Spleen (tissue), 13 donors: ENCODE measurements at places on chromosomes 4 and X. TPM values are rescaled to one million over a fixed set of nuclear protein-coding genes. Genes with fewer than 3 reads are reported as not detected.

DNA sequence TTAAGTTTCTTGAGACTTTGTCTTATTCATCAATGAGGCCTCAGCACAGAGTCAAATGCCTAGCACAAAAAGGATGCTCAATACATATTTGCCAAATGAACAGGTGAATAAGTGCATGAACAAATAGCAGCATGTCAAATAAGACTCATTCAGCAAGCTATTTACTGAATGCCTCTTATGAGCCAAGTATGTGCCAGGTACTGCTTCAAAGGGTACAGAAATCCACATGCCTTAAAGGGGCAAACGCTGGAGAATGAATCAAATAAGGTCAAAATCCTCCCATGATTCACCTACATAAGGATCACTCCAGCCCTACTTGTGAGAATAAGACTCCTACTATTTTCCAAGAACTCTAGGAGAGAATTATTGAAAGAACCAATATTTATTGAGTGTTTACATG is 260.2 kb upstream of the CPEB2 start:
- DNase-seq = no peak

- no peak for DNase-seq
Observed at GRCh38 chrX:133654811-133655210, 239.5 kb upstream of the GPC4 start.

DNA sequence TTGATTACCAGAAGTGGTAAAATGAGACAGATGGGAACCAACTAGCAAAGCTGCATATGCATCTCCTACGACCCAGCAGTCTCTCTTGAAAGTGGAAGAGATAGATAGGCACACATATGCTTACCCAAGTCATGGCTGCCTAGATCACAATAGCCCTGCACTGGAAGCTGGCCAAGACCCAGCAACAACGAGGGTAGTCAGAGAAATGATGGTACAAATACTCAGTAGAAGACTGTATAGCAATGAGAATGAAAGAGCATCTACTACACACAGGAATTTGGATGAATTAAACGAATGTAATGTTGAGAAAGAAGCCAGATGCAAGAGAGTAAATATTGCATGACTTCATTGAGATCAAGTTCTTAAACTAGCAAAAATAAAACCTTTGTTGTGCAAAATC is 100.3 kb upstream of the FAT1 start:
- no peak for DNase-seq

- no peak for DNase-seq
Observed at GRCh38 chr4:180557348-180557747, 1685.9 kb upstream of the TENM3 start.

- DNase-seq = no peak
Observed at GRCh38 chrX:43141885-43142284, 363.9 kb upstream of the PPP1R2C start.

- DNase-seq = no peak
Observed at GRCh38 chr4:166169111-166169510, 296.1 kb downstream of the TLL1 start.

DNA sequence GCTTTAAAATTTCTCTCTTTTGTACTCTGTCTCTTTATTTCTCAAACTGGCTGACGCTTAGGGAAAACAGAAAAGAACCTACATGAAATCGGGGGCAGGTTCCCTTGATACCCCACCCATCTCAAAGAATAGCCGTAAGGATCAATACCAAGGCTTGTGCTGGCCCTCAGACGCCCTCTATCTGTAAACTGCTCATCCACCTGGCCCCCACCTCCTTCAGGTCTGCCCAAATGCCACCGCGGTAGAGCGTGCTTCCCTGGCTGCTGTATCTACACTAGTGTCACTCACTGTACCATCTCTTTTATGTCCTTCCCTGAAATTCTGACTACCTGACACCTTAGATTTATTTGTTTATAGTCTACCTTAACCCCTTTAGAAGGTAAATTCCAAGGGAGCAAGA is 62.8 kb downstream of the SMIM20 start:
- DNase-seq = no peak

- no peak for DNase-seq
Observed at GRCh38 chr4:52833941-52834525, 28.1 kb upstream of the RASL11B start.

- DNase-seq = no peak
Observed at GRCh38 chrX:85223359-85223758, 20.2 kb downstream of the SATL1 start.

- DNase-seq = no peak
Observed at GRCh38 chr4:184907216-184907615, 81.4 kb upstream of the ACSL1 start.

DNA sequence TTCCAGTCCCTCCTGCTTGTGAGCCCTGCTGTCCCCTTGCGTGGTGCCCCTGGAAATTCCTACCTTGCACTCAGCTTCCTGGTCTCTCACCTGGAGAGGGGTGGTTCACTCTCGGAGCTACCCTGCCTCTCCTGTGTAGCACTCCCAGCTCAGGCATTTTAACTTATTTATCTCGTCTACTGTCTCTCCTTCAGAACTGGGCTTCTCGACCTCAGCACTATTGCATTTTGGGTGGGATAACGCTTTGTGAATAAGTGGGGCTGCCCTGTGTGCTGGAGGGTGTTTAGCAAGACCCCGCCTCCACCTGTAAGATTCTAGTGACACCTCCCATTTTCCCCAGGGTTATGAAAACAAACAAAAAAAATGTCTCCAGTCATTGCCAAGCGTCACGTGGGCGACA is 56.0 kb upstream of the SORCS2 start:
- no peak for DNase-seq

GRCh38 chr4:156929386-156930105 is 42.1 kb downstream of the PDGFC start:
- no peak for DNase-seq

DNA sequence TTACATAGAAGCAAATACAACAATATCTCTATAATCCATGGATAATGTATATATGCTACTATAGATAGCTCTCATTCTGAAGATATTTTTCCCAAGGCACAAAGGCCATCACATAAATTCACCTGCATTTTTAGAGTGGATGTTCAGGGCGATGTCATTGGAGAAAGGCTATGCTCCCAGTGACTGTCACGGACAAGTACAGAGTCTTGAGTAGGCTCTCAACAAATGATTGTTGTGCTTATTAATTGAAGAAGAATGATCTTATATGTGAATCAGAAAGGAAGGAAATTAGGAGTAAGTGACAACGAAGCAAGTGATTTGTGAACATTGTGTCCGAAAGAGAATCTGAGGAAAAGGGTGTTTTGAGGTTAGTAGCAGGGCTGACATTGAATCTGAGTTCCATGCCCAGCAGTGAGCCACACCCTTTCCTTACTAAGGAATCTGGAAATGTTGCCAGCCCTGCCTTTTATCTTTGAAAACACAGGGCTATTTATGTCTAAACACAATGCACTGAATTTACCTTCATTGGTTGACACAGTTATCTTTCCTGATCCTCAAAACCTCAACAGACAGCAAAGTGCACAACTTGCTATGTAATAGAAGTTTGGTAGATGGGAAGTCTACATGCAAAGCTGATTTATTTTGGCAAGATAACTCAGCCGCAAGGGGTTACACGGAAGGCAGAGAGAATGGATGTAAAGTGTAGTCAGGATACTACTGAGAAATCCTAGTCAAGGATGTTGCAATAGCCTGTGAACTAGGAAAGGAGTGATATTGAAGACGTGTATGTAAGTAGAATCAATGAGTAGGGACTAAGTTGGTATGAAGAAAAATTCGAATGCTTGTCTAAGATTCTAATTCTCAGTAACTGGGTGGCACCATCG is 50.4 kb downstream of the SORBS2 start:
- no peak for DNase-seq

GRCh38 chrX:12700745-12701144 is 90.5 kb upstream of the PRPS2 start:
- DNase-seq = no peak

DNA sequence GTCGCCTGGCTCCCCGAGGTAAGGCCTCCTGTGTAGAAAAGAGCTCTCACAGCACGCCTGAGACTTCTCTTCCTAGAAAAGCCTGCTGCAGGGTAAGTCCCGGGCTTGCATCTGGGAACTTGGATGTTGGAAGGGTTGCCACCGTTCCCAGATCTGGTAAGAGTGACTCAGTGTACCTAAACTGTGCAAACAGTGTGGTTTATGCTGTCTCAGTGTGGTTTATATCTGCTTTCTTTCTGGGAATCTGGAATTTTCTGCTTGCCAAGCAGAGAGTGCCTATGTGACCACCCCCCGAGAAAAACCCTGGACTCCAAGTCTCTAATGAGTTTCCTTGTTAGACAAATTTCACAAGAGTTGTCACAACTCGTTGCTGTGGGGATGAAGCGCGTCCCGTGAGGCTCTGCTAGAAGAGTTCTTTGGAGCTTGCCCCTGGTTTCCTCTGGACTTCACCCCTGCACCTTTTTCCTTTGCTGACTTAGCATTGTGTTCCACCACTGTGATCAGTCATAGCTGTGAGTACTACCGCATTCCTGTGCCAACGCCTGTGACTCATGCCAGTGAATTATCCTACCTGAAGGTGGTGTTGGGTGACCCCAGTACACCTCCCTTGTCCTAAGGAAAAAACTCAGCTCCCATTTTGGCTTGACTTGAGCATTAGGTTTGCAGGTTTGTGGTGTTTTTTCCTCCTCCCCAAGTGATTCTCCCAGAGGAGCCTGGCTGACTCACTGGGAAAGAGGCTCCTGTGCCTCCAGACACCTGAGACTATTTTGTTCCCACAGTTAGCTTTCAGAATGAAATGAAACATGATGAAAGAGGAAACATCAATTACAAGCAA is 14.5 kb downstream of the SLC2A9 start:
- no peak for DNase-seq

DNA sequence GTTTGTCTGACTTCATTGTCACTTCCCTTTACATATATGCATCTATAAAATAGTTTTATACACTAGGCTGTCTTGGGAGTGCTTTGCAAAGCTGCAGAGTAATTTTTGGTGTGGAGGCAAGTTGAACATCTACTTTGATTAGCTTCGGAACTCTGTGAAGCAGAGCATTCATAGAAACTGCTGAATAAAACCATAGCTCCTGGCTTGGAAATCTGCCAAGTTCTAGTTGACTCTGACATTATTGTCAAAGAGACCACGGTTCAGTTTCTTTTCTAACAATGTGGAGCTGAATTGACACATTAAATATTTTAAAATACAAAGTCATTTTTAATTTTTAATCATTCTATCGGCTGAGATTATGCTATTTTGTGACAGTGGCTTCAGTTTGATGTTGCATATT is 335.0 kb downstream of the BMPR1B start:
- no peak for DNase-seq

GRCh38 chr4:124641715-124642381 is 70.7 kb downstream of the ANKRD50 start:
- no peak for DNase-seq

DNA sequence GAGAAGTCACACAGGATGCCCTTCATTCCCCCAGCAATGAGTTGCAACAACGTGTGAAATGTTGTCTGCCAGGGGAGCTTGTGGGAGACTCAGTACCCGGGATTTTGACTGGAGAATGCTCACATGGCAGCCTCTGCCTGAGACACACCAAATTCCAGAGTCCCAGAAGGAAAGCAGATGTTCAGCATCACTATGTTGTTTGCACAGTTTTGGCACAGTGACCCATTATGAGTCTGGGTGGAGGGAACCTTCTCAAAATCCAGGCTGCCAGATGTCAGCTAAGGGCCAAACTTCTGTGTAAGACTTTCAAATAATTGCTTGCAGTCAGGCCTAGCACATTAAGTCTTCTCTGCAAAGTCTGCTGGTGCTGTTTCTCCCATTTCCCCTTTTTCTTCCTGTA is 1029.7 kb upstream of the TENM3 start:
- no peak for DNase-seq

- no peak for DNase-seq
Observed at GRCh38 chr4:33088713-33089112, 2368.5 kb downstream of the PCDH7 start.

DNA sequence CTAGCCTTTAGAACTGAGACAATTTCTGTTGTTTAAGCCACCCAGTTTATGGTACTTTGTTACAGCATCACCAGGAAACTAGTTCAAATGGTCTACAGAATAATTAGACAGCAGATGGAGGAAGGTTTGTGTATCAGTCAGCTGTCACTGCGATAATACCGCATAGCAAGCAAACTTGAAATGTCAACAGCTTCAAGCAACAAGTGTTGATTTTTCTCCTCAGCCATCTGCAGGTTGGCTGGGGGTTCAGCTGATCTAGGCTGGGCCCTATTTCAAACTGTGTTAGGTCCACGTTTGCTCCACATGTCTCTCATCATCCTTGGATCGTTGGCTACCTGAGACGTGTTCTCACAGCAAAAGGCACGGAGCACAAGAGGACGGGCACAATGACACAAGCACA is 19.2 kb upstream of the PHEX start:
- no peak for DNase-seq

GRCh38 chr4:159077702-159078495 is 25.0 kb upstream of the RAPGEF2 start:
- no peak for DNase-seq

GRCh38 chrX:18677161-18677869 is 5.4 kb upstream of the RS1 start:
- no peak for DNase-seq

GRCh38 chr4:119314356-119314755 is 7.6 kb downstream of the FABP2 start:
- no peak for DNase-seq

- DNase-seq = no peak
Observed at GRCh38 chrX:71650333-71650969, 16.9 kb upstream of the LOC101059915 start.

- no peak for DNase-seq
Observed at GRCh38 chr4:168734703-168735678, 238.1 kb downstream of the PALLD start.

DNA sequence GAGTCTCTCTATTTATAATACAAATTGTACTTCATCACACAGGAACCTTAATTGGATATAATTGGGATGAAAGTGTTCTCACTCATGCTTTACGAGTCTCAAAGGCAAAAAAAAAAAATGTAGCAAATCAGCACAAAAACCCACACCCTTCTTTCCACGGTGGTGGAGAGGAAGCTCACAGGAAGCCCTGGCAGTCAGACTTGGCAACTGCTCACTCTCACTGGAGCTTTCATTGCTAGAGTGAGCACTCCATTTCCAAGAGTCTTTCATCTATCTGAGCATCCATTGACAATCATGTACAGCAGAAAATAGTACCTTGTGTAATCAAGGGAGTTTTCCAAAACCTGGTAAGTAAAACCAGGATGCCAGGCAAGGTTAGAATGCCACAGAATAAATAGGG is 2159.4 kb upstream of the AGA start:
- DNase-seq = no peak

Gene CPZ
- 0.96 TPM for polyA plus RNA-seq

Gene SYNPO2
- 3.6 TPM for polyA plus RNA-seq

Gene ARSD
- 2.8 TPM for polyA plus RNA-seq

Gene ANTXR2
- polyA plus RNA-seq = 5.8 TPM

Gene CLCN4
- 0.85 TPM for polyA plus RNA-seq

Gene DMRTC1
- 0.13 TPM for polyA plus RNA-seq

Gene SLC10A3
- polyA plus RNA-seq = 11.0 TPM

Gene OPRPN
- polyA plus RNA-seq = not detected

Gene MSX1
- 2.6 TPM for polyA plus RNA-seq

Gene SULT1E1
- not detected for polyA plus RNA-seq

Gene BDH2
- 41.8 TPM for polyA plus RNA-seq

Gene GPR34
- polyA plus RNA-seq = 10.1 TPM

Gene ASB12
- 0.28 TPM for polyA plus RNA-seq

Gene ASMT
- 3.9 TPM for polyA plus RNA-seq

Gene HSD17B11
- 48.0 TPM for polyA plus RNA-seq
